NCI-H510A treated with DMSO at 0.1 percent for 48 hours (cell line): ENCODE measurements at places on chromosomes 1 and 21.

- no peak for DNase-seq
These were observed 549.7 kb downstream of the SMYD3 start for GRCh38 chr1:245957427-245957826.

GRCh38 chr1:174060090-174060489 lies 37.9 kb upstream of the RC3H1 start:
- no peak for DNase-seq

DNA sequence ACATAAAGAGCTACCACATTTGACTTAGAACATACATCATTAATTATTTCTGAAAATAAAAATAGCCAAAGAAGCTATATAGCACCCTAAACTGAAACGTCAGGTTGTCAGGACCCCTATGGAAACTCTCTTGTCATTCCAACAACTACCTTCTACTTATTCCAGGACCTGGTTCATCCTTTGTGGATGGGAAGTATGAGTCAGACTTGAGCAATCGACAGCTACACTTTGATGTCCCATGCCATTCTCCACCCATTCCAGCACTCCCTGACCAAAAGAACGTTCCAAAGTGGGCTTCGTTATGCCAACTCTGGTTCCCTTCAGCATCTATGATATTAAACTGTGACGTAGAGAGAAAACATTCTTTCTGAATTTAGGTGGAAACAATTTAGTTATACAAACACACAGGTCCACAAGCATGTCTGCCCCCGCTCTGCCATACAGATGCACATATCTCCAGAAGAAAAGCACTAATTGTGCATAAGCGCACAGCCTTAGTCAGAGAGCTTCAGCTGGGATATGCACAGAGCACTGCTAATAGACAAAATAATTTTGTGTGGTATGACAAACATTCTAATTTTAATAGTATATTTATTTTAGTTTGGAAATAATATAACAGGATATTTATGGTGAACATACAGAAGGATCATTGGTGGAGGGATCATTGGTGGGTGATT lies 723.1 kb upstream of the B3GALT2 start:
- no peak for DNase-seq

- no peak for DNase-seq
These were observed 7.6 kb upstream of the ARHGEF10L start for GRCh38 chr1:17531682-17532487.

GRCh38 chr1:183914891-183915290 lies 110.0 kb downstream of the RGL1 start:
- DNase-seq, result no peak

GRCh38 chr1:179770887-179771502 lies 27.9 kb downstream of the FAM163A start:
- no peak for DNase-seq

- no peak for DNase-seq
These were observed 247.7 kb downstream of the CAMTA1 start for GRCh38 chr1:7032992-7033391.
